Left colon (tissue), 2 donors: ENCODE measurements at places on chromosomes 3 and 15.

GRCh38 chr15:75920079-75920478 lies 16.4 kb downstream of the FBXO22 start:
- no peak for DNase-seq

DNA sequence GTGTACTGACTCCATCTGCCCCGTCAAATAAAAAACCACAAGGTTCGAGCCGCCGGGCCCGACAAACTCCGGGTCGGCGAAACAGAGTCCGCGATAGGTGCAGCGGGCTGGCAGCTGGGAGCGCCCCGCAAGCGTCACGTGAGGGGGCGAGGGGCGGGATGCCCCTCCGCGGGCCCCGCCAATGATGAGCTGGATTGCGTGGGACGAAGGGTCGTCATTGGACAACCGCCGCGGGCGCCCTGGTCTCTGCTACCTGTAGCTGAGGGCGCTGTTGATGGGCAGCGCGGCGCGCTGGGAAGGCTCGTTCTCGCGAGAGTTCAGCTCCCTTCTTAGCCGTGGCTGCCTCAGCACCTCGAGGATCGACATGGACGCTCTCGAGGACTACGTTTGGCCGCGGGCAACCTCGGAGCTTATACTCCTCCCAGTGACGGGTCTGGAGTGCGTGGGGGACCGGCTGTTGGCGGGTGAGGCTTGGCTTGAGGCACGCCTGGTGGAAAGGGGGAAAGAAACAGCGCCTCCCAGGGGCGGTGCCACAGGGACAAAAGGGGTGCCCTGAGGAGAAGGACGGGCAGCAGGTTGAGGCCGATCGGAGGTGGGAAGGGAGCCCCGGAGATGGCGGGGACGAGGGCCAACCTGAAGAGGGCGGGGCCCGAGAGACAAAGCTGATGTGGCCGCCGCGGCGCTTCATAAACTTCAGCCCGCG lies at the start of gene WDR6:
TSS of gene WDR6 (plus strand) at position 324 of the 703 bp plus-strand sequence. CDS start at position 365, 41 bp downstream.
- DNase-seq, result peak; percentile 98

DNA sequence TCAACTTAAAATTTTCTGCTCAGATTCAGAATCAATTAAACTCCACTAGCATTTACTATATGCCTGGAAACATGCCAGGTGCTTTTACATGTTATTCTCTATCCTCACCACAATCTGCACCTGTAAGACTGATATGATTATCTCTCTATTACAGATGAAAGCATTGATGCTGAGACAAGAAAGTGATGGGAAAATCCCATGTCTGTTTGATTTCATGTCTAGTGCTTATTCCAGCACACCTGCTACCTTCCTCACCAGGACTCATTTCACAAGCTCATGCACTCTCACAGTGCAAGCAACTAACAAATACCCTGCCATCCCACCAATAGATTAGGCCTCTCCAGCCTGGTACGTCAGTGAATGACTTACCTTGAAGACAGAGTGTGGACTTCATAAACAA lies 25.0 kb upstream of the BCL6 start:
- DNase-seq, result no peak

GRCh38 chr3:30621576-30621975 lies 15.2 kb downstream of the TGFBR2 start:
- no peak for DNase-seq

DNA sequence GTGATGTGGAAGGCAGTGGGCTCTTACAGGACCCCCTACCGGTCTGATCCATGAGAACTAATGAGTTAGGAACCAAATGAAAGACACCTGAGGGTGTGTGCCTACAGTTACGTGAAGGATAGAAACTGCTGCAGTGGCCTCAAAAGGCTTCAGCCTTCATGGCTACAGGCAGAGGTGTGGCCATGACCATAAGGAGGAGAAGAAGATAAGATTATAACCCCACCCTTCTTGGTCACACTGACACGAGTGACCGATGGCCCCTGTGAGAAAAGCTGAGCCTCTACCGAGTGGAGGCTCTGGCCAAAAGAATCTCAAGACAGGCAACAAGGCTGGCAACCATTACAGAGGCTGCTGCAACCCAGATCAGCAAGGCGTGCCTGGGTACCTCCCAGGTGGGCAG lies 6.3 kb downstream of the RFT1 start:
- no peak for DNase-seq

GRCh38 chr15:43408789-43409188 lies 37.9 kb downstream of the TUBGCP4 start:
- DNase-seq, result no peak

- DNase-seq, result no peak
These were observed 40.4 kb downstream of the LYSMD4 start for GRCh38 chr15:99692825-99693224.

DNA sequence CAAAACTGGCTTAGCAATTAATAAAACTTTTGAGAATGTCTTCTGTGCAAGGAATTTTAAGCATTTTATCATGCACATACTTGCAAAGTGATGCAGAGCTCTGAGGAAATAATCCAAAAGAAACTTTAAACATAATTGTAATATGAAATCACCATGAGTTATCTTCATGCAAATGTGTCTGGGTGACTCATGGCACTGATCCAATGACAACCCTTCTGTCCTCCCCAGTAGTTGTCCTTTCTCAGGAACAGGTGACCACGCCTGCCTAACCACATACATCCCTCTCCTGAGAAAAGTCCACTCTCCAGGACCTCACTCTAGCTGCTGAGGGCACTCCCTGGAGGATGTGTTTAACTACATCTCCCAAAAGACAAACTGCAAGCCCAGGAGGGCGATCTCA lies 530.6 kb upstream of the IL12A start:
- DNase-seq, result no peak

GRCh38 chr3:15271785-15272381 lies 60.5 kb downstream of the SH3BP5 start:
- peak; percentile 58 for DNase-seq

DNA sequence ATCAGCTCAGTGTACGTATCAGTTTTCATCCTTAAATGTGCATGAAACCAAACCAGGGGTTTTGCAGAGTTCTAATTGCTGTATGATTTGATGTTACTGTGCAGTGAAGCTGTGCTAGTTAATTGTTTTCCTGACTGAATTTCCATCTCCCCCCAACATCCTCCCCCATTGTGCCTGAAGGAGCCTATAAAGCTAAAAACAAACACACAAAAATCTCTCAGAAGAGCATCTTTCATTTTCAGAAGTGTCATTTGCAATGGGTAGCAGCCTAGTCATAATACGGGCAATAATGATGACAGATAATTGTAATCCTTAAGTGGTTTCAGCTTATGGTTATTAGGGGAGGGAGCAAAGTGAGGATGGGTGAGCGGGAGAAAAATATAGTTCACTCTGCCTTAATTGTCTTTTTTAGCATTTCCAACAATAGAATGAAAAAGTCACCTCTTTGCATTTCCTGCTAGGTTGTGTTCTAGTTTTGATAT lies 207.9 kb upstream of the TBL1XR1 start:
- DNase-seq, result no peak

DNA sequence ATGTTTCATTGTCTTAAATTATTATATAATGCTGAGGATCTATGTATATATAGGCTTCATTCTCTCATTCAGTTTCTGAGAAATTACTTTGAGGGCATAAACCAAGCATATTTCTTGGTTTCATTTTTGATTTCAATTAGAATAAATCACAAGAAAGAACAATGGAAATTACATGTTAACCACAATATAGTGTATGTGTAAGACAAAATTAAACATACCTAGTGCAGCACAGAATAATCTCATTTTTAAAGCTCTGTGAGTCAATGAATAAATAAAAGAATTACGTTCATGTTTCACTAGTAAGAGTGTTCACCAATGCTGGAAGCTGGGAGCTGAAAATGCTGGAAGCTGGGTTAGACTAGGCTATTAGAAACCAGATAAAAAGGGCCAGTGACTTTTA lies 72.8 kb downstream of the UBE3A start:
- DNase-seq, result no peak
